Liver (tissue), 10 donors: ENCODE measurements at places on chromosomes 4 and X. TPM values are rescaled to one million over a fixed set of nuclear protein-coding genes. Genes with fewer than 3 reads are reported as not detected.

DNA sequence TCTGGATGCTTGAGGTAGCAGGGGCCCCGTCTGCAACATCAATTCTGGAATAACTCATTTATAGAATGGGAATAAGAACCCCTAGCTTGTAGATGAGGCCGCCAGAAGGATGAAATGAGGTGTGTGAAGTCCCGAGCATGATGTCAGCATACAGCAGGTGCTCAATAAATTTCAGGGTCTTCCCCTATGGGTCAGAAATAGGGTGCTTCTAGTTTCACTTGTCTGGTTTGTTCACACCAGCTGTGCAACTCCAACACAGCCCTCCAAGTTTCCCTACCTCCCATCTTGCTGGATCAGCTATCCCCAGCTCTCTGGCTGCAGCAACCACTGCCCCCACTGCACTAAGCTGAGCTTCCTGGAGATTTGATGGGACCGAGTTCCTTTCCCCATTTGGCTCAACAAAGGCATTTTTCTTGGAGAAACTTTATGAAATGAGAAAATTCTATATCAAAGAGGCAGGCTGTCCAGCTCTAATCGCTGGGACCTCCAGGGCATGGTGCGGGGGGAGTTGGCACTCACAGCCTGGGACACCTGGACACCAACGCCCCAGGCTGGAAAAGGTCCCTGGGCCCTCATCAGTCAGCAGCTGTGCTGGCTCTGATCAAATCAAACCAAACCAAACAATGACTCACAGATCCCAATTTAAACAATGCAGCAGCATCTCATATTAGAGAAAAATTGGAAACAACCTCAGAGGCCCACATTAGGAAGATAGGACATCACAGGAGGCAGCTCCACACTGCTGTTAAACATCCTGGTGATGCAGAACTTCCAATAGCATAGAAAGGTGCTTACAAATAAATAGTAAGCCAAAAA, 13.3 kb downstream of the SLC2A9 start:
- no peak overlapping the region for H3K27ac ChIP-seq
- peaks cover 23% of the 10 kb centered on the region for H3K4me1 ChIP-seq
- H3K27me3 ChIP-seq, result no peaks in the 10 kb centered on the region
- H3K4me3 ChIP-seq, result no peak overlapping the region

Gene SLC6A8
- polyA plus RNA-seq, result 1.9 TPM

- H3K27me3 ChIP-seq, result no peaks in the 10 kb centered on the region
- peak; percentile 45 for DNase-seq
- peaks cover 7% of the 10 kb centered on the region for H3K4me1 ChIP-seq
- H3K4me3 ChIP-seq, result peak within 1 kb of the TSS; percentile 58
- peak within 1 kb of the TSS; percentile 37 for H3K27ac ChIP-seq
Observed at GRCh38 chrX:118116713-118117550, at the start of gene KLHL13. Gene KLHL13 (minus strand): TSS chrX:118116810. CDS start chrX:118028473, 88,337 bp downstream.

DNA sequence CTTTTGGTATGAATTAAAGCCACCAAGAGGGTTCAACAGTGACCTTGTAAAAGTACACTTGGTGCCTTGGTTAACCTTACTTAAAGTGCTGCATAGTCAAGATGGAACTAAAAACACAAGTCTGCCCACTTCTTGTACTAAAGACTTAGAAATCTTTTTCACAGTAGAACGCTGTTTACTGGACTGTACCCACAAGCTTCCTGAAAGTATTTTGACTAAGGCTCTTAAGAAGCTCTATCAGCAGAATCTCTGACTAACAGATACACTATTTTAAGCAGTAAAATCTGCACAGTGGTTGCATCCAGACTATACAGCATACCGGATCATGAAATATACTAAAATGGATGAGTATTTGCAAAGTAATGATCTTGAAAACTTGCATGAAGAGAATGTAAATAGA, 7.2 kb downstream of the RAB28 start:
- H3K4me3 ChIP-seq, result no peak overlapping the region
- H3K4me1 ChIP-seq, result no peaks in the 10 kb centered on the region
- no peaks in the 10 kb centered on the region for H3K27me3 ChIP-seq
- no peaks in the 10 kb centered on the region for H3K36me3 ChIP-seq
- no peak overlapping the region for H3K27ac ChIP-seq
- DNase-seq, result no peak

Gene DMRTC1B
- not detected for polyA plus RNA-seq

Gene IL2
- polyA plus RNA-seq, result not detected

Gene RPL36A
- 458 TPM for polyA plus RNA-seq

DNA sequence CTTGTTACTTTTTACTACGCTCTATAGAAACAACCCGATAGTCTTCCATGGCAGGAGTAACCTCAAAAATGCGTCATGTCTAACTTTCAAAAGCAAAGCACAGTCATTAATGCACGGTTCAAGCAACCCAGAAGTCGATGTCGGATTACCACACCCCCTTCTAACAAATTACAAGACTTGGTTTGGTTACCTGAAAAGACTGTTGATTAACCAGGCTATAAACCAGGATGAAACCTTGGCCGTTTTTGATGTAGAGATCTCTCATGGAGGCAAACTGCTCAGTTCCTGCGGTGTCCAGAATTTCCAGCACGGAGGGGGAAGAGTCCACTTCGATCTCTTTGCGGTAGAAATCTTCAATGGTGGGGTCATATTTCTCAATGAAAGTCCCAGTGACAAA, 2.4 kb downstream of the RAP2C start:
- H3K36me3 ChIP-seq, result peaks cover 3% of the 10 kb centered on the region
- H3K4me1 ChIP-seq, result peaks cover 28% of the 10 kb centered on the region
- no peaks in the 10 kb centered on the region for H3K27me3 ChIP-seq
- no peak for DNase-seq
- peak overlapping the region; percentile 75 for H3K27ac ChIP-seq

GRCh38 chr4:130110189-130110588, 1014.2 kb downstream of the C4orf33 start:
- H3K4me1 ChIP-seq, result no peaks in the 10 kb centered on the region
- no peaks in the 10 kb centered on the region for H3K27me3 ChIP-seq
- H3K36me3 ChIP-seq, result no peaks in the 10 kb centered on the region
- no peak for DNase-seq
- H3K4me3 ChIP-seq, result no peak overlapping the region
- H3K27ac ChIP-seq, result no peak overlapping the region

Gene FAM53A
- polyA plus RNA-seq, result 2.2 TPM

Gene SPIN2A
- polyA plus RNA-seq, result 0.15 TPM

- H3K4me3 ChIP-seq, result no peak overlapping the region
- H3K27me3 ChIP-seq, result no peaks in the 10 kb centered on the region
- no peak overlapping the region for H3K27ac ChIP-seq
- DNase-seq, result no peak
- H3K4me1 ChIP-seq, result no peaks in the 10 kb centered on the region
Observed at GRCh38 chr4:144283526-144283925, 143.0 kb upstream of the GYPA start.

DNA sequence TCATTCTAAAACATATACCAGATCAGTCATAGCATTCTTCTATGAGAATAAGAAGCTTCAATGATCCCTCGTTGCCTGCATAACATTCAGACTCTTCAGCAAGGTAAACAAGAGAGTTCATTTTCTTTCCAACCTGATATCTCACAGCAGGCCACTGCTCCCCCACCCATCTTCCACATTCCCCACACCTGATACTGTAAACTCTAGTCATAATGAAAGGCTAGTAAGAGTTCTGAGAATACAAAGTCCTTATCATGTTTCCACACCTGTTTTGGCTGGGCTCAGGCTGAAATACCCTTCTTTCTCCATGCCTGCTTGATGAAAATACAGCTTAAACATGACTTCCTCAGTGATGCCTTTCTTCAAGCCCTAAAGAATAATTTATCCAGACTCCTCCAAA, 2.3 kb upstream of the AASDH start:
- no peaks in the 10 kb centered on the region for H3K27me3 ChIP-seq
- DNase-seq, result peak; percentile 40
- H3K27ac ChIP-seq, result no peak overlapping the region
- no peaks in the 10 kb centered on the region for H3K36me3 ChIP-seq
- H3K4me1 ChIP-seq, result peaks cover 11% of the 10 kb centered on the region
- H3K4me3 ChIP-seq, result no peak overlapping the region

DNA sequence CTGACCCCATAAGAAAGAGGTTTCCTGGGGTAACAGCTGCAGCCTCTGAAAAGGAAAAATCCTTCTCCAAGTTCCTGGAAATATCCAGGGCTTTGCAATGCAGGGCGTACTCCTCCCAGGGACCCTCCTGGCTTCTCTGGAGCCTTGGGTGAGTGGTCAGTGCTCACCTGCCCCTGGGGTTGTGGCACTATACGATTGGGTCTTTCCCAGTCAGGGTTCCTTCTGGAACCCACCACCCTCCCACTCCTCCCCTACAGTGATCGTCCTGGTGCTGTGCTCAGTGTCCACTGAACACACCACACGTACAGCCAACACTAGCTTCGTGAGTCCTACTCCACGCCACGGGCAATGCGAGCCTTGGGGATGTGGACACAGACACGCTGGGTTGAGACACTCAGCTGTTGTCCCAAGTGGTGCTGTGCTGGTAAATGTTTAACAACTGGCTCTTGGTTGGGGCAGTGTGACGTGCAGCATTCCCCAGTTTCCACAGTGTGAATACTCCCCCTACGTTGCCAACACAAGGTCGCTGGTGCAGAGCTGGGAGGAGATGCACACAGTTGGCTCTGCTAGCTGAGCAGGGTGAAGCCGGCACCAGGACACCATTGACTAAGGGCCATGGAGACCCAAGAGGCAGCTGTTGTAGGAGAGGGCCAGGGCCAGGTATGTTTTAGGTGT, 65.4 kb downstream of the HTRA3 start:
- H3K36me3 ChIP-seq, result no peaks in the 10 kb centered on the region
- DNase-seq, result no peak
- H3K27me3 ChIP-seq, result no peaks in the 10 kb centered on the region
- H3K27ac ChIP-seq, result no peak overlapping the region

GRCh38 chr4:189176002-189176401, 764.7 kb upstream of the FRG1 start:
- no peak for DNase-seq
- no peak overlapping the region for H3K4me3 ChIP-seq
- no peaks in the 10 kb centered on the region for H3K4me1 ChIP-seq
- no peaks in the 10 kb centered on the region for H3K36me3 ChIP-seq
- no peak overlapping the region for H3K27ac ChIP-seq

Gene ZGRF1
- 1.2 TPM for polyA plus RNA-seq

DNA sequence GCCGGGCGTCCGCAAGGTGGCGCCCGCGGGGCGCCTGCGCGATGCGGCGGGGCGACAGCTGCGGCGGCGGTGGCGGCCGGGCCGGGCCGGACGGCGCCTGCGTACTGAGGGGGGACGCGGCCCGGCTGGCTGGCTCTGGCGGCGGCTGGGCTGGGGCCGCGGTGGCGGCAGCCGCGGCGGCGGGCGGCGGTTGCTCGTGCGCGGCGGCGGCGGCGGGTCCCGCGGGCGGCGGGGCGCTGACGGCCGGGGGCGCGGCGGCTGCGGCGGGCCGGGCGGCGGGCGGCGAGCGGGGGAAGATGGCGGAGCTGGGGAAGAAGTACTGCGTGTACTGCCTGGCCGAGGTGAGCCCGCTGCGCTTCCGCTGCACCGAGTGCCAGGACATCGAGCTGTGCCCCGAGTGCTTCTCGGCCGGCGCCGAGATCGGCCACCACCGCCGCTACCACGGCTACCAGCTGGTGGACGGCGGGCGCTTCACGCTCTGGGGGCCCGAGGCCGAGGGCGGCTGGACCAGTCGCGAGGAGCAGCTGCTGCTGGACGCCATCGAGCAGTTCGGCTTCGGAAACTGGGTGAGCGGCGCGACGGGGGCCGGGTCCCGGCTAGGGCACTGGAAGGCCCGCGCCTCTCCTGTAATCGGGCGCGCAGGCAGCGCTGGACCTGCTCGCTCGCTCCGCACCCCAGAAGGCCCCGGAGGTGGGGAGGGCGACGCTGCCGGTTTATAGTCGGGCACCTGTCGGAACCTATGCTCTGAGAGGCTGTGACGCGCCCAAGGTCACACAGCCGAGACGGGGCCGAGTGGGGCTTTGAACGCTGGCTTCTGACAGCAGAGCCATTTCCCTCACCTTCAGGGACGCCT, at the start of gene TADA2B:
TADA2B (plus strand) TSS at position 89 of the 853 bp plus-strand sequence; CDS start at position 297, 208 bp downstream.
- no peaks in the 10 kb centered on the region for H3K36me3 ChIP-seq
- peak within 1 kb of the TSS; percentile 90 for H3K4me3 ChIP-seq
- H3K4me1 ChIP-seq, result peaks cover 12% of the 10 kb centered on the region
- DNase-seq, result peak; percentile 65
- peak within 1 kb of the TSS; percentile 81 for H3K27ac ChIP-seq

DNA sequence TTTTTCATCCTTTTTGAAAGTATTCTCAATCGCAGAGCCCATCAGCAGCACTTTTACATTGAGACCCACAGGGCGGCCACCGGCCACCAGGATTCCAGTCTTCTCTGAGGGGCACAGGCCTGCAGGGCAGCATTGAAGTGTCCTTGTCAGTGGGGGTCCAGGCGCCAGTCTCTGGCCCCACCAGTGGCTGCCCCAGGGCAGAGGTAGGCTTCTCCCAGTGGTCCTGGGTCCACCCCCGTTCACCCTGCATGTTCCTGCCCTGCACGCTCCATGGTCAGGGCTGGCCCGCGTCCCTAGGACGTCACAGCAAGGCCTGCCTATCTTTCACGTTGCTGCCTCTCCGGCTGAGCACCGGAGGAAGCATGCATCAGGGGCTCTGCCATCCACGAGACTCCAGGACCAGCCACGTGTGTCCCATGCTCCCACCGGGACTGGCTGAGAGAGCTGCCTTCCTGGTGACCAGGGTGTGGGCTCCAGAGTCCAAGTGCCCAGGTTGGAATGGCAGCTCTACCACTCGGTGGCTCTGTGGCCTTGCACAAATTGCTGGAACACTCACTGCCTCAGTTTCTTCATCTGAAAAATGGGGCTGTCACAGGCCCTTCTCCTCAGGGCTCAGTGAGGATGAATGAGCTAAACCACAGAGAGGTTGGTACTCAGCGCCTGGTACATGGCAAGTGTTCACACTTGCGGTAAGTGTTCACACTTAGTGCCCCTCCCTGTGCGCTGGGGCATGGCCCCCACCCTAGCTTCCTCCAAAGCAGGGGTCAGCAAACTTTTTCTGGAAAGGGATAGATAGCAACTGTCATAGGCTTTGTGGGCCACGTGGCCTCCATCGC, 30.7 kb upstream of the JAKMIP1 start:
- H3K4me3 ChIP-seq, result no peak overlapping the region
- no peaks in the 10 kb centered on the region for H3K4me1 ChIP-seq
- DNase-seq, result no peak

GRCh38 chr4:89298155-89298554, 9.4 kb downstream of the GPRIN3 start:
- H3K27me3 ChIP-seq, result no peaks in the 10 kb centered on the region
- H3K36me3 ChIP-seq, result no peaks in the 10 kb centered on the region
- H3K27ac ChIP-seq, result peak overlapping the region; percentile 81
- H3K4me3 ChIP-seq, result no peak overlapping the region
- DNase-seq, result no peak

GRCh38 chrX:136065044-136065671, 79.9 kb downstream of the SLC9A6 start:
- H3K4me3 ChIP-seq, result no peak overlapping the region
- peaks cover 3% of the 10 kb centered on the region for H3K4me1 ChIP-seq
- H3K27ac ChIP-seq, result peak overlapping the region; percentile 12
- DNase-seq, result no peak
- H3K27me3 ChIP-seq, result no peaks in the 10 kb centered on the region

GRCh38 chr4:68360231-68360968, 10.5 kb upstream of the YTHDC1 start:
- no peak overlapping the region for H3K27ac ChIP-seq
- H3K4me3 ChIP-seq, result no peak overlapping the region
- no peaks in the 10 kb centered on the region for H3K36me3 ChIP-seq
- no peaks in the 10 kb centered on the region for H3K4me1 ChIP-seq
- no peaks in the 10 kb centered on the region for H3K27me3 ChIP-seq
- DNase-seq, result no peak
